NCI-H82 (cell line): ENCODE measurements at places on chromosomes 16 and 17.

DNA sequence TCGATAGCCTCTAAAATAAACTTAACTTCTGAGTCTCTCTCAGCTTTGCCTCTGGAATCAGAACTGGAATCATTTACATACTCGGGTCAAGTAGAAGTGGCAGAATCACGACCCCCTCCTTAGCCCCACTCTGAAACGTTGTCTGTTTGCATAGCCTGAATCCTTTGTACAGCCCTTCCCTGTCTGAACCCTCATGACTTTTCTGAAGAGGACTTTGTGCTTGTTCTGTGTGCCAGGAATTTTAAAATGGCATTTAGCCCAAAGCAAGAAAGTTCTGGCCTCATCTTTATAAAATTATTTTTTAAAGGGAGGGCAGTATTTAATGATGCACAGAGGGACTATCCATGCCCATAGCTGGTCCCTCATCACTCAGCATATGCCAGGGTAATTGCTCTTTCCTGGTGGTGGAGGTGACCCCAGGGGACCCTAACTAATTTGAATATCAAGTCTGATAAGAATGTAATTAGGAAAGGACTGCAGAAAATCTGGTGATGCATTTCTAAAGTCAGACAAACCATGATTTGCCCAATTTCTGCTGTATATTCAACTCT, 342.7 kb upstream of the TNRC6C start:
- DNase-seq: no peak

- no peak for DNase-seq
Measured at GRCh38 chr16:84940670-84941551, 70.4 kb downstream of the ZDHHC7 start.

DNA sequence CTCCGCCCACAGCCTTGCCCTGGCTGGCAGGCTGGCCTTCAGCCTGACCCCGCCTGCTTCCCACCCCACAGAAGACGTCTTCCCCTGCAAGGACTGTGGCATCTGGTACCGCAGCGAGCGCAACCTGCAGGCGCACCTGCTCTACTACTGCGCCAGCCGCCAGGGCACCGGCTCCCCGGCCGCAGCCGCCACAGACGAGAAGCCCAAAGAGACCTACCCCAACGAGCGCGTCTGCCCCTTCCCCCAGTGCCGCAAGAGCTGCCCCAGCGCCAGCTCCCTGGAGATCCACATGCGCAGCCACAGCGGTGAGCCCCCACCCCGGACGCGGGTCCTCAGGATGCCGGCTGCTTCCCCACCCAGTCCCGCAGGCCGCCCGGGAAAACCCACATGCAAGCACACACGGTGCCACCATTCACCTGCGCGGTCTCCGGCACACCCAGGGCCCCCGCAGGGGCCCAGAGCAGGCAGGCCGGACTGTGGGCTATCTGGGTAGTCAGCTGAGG, 38.2 kb upstream of the ZC3H18 start:
- no peak for DNase-seq

- no peak for DNase-seq
Measured at GRCh38 chr17:14545156-14545906, 244.4 kb downstream of the HS3ST3B1 start.

GRCh38 chr17:20967776-20968175, 75.0 kb downstream of the USP22 start:
- no peak for DNase-seq

- no peak for DNase-seq
Measured at GRCh38 chr16:23940111-23940510, 104.3 kb downstream of the PRKCB start.

DNA sequence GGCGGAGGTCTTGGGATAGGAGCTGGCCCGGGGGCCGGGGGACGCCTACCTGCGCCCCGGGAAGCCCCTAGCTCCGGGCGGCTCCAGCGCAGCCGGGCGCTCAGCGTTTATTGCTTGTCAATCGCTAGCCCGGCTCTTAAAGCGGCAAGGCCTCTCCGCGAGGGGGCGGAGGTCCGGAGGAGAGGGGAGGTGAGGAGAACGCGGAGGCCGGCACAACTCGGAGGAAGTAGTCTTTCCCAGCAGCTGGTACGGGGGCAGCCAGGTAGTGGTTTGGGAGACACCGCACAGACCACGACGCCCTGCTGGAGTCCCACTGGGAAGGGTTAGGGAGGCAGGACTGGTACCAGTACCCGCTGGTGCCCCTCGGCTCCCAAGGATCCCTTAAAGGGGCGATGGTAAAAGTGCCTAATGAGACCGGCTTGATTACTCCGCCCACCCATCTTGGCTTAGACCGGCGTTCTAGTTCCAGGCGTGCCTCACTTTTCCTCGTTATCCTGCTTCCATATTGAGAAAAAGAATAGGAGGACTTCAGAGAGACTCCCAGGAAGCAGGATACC, at the start of gene MPP2:
MPP2 (minus strand) TSS at position 112 of the 557 bp plus-strand sequence. CDS start 3,076 bp downstream, outside the sequence.
- peak; percentile 93 for DNase-seq

- no peak for DNase-seq
Measured at GRCh38 chr17:72466199-72466598, 345.4 kb downstream of the SOX9 start.

DNA sequence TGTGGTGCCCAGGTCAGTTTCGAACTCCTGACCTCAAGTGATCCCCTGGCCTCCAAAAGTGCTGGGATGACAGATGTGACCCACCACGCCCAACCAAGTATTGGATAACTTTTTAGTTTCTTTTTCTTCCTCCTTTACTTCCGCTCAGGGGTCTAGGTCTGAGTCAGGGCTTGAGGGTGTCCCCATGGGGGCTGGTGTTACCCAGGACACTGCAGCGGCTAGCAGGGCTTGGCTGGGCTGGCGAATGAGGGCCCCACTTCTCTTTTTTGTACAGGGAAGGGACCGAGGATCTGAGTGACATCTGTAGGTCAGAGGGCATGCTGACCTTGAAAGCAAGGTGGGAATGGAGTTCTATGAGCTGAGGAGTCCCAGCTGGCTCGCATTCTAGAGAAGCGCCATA, 24.9 kb downstream of the RAB11FIP3 start:
- no peak for DNase-seq

GRCh38 chr17:79082311-79083190, 7.9 kb downstream of the ENGASE start:
- DNase-seq: peak; percentile 86

DNA sequence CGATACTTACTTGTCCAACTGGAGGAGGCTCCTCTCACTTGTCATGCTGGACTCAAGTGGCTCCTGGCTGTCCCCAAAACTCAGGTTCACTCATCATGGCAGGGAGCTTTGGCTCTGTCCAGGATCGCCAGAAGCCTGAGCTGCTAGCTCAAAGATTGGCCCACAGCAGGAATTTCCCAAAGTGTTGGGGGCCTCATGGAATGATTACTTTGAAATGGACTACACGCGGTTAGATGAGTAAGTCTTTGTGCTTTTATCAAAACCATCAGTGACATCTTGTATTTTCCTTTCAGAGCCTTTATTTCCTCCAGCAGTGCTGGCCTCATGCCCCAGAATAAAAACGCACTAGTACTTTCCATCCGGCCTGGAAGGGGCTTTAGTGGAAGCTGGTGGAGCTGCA, 29.2 kb upstream of the PHB1 start:
- no peak for DNase-seq

- DNase-seq: no peak
Measured at GRCh38 chr17:27336184-27336583, 42.3 kb downstream of the WSB1 start.

- DNase-seq: no peak
Measured at GRCh38 chr17:20952183-20952582, 90.6 kb downstream of the USP22 start.

DNA sequence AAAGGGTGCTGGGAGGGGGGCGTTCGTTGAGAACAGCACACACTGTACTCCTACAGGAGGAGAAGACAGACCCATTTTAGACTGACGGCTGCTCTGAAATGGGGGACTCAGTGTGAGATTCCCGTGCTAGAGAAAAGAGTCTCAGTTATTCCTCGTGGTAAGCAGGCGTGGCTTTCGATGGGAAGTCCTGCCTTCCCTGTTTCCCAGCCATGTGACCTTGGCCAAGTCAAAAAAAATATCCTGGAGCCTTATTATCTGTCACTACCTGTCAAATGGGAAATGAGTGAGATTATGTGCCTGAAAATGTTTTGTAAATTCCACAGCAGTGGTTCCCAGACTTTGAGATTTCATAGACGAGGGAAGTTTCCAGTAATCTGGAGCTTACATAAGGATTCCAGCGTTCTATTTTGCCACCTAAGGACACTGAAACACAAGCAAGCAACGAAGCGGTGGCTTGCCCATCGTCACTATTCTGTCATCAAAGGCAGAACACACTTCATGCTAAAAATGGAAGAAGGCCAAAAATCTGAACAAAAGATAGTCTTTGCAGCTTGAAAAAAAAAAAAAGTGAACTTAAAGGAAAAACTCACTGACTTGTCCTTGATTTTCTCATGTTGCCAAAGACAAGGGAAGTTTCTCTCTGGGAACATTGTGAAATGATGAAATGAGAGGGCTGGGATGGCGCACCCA, 253.4 kb upstream of the RPL38 start:
- DNase-seq: no peak

GRCh38 chr17:50832864-50833381, 2.5 kb upstream of the WFIKKN2 start:
- DNase-seq: peak; percentile 63

- DNase-seq: no peak
Measured at GRCh38 chr16:49600976-49601375, 227.4 kb downstream of the C16orf78 start.

DNA sequence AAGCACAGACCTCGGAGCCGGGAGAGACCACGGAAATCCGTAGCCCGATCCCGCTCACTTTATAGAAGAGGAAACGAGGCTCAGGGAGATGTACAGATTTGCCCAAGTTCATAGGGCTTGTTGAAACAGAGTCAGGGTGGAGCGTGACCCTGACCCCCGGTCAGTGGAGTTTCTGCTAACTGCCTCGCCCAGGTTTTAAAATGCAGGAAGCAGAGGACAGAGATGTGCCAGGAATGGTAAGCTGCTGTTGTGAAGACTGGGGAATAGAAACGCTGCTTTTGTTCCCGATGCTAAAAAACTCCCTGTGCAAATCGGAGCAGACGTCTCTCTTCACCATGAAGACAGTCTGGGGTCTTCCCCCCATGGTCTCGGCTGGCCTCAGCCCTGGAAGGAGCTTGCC, 403.0 kb downstream of the SEC14L1 start:
- no peak for DNase-seq

GRCh38 chr16:74064120-74064735, 232.4 kb upstream of the PSMD7 start:
- DNase-seq: peak; percentile 39

DNA sequence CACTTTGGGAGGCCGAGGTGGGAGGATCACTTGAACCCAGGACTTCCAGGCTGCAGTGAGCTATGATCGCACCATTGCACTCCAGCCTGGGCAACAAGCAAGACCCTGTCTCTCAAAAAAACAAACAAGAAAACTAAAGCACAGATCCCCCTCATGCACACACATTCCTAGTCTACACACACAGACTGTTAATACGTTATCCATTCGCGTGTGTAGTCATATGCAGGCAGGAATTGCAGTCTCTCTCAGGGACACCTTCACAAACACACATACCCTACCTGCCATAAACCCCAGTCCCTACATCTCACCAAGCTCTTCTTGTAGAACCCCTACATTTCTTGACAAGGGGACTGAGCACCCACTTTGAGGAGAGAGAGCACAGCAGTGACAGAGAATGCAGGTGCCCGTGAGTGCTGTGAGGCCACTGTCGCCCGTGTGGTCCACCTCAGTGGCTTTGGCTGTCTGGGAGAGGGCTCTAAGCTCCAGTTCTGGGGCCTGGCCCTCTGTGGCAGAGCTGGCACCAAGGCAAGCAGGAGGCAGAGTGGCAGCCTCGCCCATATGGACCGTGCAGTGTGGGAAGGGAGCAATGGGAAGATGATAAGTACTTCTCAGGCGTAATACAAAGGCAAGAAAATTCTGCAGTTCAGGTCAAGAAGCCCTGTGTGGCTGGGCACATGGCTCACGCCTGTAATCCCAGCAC, 59.0 kb upstream of the RPH3AL start:
- DNase-seq: no peak

- DNase-seq: peak; percentile 35
Measured at GRCh38 chr17:39074676-39075075, 76.8 kb downstream of the PLXDC1 start.

- DNase-seq: no peak
Measured at GRCh38 chr17:66373944-66374817, 71.8 kb downstream of the PRKCA start.
